RWPE2 (cell line): ENCODE measurements at places on chromosomes 2 and 18.

GRCh38 chr2:156675896-156676295, 239.7 kb downstream of the GPD2 start:
- DNase-seq, result no peak
- H3K4me3 ChIP-seq, result no peak overlapping the region
- H3K36me3 ChIP-seq, result no peaks in the 10 kb centered on the region
- H3K27me3 ChIP-seq, result no peaks in the 10 kb centered on the region

- H3K27me3 ChIP-seq, result no peaks in the 10 kb centered on the region
- no peaks in the 10 kb centered on the region for H3K4me1 ChIP-seq
- no peak overlapping the region for H3K27ac ChIP-seq
- no peaks in the 10 kb centered on the region for H3K36me3 ChIP-seq
These were observed 456.7 kb upstream of the HS6ST1 start for GRCh38 chr2:128775217-128775913.

GRCh38 chr18:44895176-44895798, 214.6 kb downstream of the SETBP1 start:
- no peaks in the 10 kb centered on the region for H3K36me3 ChIP-seq
- no peak overlapping the region for H3K4me3 ChIP-seq
- DNase-seq, result no peak
- H3K4me1 ChIP-seq, result peaks cover 13% of the 10 kb centered on the region
- no peaks in the 10 kb centered on the region for H3K27me3 ChIP-seq
- no peak overlapping the region for H3K27ac ChIP-seq

GRCh38 chr2:223297788-223298187, 245.8 kb downstream of the KCNE4 start:
- no peaks in the 10 kb centered on the region for H3K36me3 ChIP-seq
- no peaks in the 10 kb centered on the region for H3K27me3 ChIP-seq
- H3K4me1 ChIP-seq, result no peaks in the 10 kb centered on the region
- no peak for DNase-seq
- no peak overlapping the region for H3K4me3 ChIP-seq
- H3K27ac ChIP-seq, result no peak overlapping the region

DNA sequence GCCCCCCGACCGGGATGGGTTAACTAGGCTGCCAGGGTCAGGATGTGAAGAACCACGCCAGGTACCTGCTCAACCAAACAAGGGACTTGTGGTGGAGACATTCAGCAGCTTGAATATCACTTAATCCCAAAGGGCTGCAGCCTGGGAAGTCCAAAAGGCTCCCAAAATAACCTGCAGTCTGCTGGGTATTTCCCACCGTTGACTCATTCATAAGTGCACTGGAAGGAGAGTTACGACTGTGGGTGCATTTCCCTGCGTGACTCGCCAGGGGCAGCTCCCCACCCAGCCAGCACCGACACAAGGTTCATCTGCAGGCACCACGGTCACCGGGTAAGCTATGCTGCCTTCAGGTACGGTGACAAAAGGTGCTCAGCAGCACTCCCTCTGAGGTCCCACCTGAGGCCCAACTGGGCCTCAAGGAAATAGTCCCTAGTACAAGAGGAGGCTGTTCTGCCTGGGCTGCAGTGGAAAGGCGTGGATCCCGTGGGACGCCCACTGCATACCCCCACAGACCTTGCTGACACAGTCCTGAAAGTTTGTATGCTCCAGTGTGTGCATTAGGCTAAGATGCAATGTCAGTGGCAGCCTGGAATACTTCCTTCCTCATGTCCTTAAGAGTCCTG, 86.5 kb downstream of the UXS1 start:
- H3K27ac ChIP-seq, result no peak overlapping the region
- no peaks in the 10 kb centered on the region for H3K4me1 ChIP-seq

GRCh38 chr2:95670686-95671085, 78.9 kb downstream of the TRIM43 start:
- DNase-seq, result no peak
- H3K36me3 ChIP-seq, result no peaks in the 10 kb centered on the region
- no peaks in the 10 kb centered on the region for H3K27me3 ChIP-seq
